ENCODE measurements at places on chromosomes 4 and X.

DNA sequence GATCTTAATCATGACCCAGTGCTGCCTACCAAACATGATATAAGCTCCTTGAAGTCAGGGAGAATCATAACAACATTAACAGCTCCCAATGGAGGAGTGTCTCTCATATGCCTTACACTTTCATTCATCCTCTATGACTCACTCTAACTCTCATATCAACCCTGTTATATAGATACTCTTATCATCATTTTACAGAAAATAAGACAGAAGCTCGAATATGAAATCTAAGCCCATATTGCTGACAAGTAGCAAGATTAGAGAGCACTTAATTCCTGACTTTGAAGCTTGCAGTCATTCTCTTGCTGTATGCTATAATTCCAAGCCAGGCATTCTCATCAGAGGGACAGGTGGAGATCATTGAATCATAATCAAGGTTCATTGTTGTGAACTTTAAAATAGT, 476.7 kb upstream of the ATOH1 start:
- no peak for DNase-seq

DNA sequence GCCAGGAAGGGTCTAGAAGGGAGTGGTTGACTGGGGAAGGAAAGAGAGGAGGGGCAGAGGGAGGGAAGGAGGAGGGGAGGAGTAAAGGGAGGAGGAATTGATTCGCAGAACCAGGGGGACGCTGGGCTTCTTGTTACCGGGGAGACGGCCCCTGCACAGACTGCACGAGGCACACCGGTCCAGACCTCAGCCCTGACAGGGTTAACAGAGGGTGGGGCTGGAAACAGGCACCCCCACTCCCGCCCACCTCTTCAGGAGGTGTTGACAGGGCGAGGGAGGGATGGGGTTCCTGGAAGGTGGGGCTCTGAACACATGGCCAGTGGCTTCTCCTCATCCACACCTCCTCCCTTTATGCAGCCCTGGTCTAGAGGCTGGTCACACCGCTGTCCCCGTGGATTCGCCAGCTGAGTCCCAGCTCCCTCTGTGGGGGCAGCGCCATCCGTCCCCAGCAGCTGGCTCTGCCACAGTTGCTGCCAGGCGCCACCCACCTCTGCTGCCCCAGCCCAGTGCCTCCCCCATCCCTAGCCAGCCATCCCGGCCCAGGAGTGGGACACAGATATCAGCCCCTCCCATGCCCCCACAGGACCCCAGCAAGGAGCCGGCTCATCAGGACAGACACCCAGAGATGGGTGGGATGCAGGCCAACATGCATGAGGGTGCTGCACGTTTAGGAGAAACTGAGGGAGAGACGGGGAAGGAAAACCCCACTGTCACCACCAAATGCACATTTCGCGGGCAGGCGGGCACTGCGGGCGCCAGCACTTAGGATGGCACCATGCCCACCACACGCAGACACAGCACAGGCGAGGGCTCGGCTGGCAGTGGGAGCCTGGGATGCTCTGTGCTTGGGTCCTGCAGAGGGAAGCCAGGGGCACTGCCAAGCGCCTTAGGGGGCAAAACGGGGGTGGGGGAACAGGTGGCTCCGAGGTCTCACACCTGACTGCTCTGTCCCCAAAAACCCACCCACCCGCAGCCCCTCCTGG, 87.6 kb downstream of the ABLIM2 start:
- DNase-seq, result no peak

- DNase-seq, result peak; percentile 90
These were observed 12.1 kb upstream of the DCTD start for GRCh38 chr4:182929296-182929695.

DNA sequence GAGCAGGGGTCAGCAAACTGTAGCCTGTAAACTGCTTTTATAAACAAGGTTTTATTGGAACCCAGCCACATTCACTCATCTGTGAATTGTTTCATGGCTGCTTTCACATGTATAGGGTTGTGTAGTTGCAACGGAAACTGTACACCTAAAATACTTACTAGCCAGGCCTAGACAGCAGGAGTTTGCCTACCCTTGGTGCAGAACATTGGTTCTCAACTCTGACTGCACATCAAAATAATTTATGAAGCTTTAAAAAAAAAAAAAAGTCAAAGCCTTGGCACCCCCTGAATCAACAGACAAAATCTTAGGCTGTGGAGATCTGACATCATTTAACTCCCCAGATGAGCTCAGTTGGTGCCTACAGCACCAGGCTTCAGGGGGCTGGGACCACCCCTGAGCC, 27.8 kb downstream of the ADGRA3 start:
- DNase-seq, result no peak

- DNase-seq, result no peak
These were observed 112.5 kb downstream of the SCLT1 start for GRCh38 chr4:128980816-128981326.

Data from AG08395 (cell line).